Panc1 (cell line): ENCODE measurements at places on chromosomes 4 and X.

- DNase-seq: no peak
Observed at GRCh38 chrX:9595174-9595573, 130.3 kb downstream of the TBL1X start.

GRCh38 chr4:791898-792625 is 33.9 kb downstream of the CPLX1 start:
- no peak for DNase-seq

DNA sequence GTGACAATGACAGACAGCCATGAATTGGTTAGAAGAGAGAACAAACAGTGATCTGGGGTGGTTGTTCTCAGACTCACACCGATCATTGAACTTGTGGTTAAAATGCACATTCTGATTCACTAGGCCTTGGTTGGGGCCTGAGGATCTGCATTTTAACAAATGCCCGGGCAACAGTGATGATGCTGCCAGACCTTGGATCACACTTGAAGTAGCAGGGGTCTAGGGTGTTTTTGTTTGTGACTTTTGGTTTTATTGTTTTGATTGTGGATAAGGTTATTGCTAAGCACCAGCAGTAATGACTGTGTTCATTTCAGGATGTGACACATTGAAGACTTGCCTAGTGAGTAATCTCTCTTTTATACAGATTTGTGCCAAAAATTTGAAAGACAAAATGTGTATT is 36.5 kb downstream of the TXLNG start:
- DNase-seq: no peak

- DNase-seq: no peak
Observed at GRCh38 chrX:33465137-33465536, 253.8 kb upstream of the DMD start.

GRCh38 chr4:99816545-99817308 is at the start of gene DAPP1:
TSS of gene DAPP1 (plus strand) at chr4:99816827. CDS start at chr4:99816914, 87 bp downstream.
- DNase-seq: no peak

DNA sequence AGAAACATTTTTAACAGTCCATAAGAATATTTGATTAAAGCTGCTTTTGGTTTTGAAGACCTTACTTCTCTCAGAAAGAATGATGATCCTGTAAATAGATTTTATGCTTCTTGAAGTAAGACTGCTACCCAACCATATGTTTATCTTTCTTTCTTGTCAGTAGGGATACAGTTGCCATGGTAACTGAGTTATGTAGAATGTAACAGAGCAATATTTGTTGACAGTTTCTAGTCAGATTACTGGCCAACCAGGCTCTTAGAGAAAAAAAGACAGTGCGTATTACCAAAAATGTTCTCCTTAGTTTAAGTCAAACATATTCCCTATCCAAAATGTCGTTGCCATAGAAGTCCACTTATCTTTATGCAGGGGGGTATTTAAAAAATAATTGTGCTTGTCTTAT is 456.8 kb downstream of the PRR32 start:
- no peak for DNase-seq

DNA sequence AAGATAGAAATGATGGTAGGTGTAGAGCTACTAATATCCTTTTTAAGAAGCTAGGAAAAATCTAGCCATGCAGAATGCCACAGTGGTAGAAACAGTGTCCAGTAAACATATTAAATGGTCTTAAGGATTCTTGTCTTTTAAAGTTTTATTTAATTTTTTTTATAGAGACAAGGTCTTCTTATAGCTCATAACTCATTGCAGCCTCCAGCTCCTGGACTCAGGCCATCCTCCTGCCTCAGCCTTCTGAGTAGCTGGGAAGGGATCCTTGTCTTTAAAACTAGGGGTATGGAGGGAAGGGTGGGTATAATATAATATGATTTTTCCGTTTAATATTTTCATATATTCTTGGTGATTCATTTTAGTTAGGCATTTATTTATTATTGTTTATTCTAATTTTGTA is 3.8 kb downstream of the TMEM165 start:
- no peak for DNase-seq

GRCh38 chrX:40157228-40158035 is 59.7 kb upstream of the BCOR start:
- DNase-seq: no peak

DNA sequence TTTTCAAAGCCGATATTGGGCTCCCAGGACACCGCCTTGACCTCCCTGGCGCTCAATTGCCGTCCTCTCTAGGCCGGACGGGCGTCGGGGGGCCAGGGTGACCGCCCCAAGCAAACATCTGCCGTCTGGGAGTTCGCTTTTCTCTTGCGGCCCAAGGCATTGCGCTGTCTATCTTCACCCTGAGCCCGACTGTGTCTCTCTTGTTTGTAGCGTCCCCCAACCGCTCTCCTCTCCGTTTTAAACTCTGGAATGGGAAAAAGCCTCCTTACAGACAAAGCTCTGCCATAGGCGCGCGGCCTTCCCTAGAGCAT is 551 bp upstream of the ARX start:
- no peak for DNase-seq

DNA sequence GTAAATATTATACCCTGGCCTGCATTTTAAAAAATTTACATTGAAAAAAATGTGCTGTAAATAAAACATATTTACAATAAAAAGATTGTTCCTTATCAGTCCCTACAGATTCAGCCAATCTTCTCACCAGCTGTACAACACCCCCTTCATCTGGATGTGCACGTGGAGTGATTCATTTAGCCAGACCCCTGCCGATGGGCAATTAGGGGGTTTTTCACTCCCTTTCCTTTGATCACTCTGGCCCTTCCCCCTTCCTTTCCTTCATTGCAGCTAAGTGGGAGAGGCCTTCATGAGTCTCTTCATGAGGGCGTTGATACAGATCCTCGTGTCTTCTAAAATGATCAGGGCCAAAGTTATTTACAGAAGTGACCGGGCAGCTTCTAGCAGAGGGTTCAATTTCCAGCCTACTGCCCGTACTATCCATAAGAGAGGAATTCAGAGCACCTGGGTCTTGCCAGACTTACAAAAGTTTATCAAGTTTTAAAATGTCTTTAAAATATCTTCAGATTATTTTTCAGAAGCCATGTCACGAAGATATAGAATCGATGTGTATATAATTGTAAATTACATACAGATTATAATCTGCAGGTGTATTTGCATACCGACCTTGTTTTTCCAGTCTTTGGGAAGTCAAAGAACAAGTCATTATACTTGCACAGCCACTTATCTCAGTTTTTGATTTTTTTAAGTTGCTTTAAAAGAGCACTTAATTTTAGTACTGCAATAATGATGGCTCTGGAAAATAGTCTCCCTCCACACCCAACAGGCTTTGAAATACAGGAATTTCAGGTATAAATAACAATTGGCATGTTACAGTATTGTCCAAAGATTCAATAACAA is 21.4 kb upstream of the RASL11B start:
- no peak for DNase-seq

- DNase-seq: no peak
Observed at GRCh38 chrX:3811331-3812311, 98.2 kb upstream of the PRKX start.

DNA sequence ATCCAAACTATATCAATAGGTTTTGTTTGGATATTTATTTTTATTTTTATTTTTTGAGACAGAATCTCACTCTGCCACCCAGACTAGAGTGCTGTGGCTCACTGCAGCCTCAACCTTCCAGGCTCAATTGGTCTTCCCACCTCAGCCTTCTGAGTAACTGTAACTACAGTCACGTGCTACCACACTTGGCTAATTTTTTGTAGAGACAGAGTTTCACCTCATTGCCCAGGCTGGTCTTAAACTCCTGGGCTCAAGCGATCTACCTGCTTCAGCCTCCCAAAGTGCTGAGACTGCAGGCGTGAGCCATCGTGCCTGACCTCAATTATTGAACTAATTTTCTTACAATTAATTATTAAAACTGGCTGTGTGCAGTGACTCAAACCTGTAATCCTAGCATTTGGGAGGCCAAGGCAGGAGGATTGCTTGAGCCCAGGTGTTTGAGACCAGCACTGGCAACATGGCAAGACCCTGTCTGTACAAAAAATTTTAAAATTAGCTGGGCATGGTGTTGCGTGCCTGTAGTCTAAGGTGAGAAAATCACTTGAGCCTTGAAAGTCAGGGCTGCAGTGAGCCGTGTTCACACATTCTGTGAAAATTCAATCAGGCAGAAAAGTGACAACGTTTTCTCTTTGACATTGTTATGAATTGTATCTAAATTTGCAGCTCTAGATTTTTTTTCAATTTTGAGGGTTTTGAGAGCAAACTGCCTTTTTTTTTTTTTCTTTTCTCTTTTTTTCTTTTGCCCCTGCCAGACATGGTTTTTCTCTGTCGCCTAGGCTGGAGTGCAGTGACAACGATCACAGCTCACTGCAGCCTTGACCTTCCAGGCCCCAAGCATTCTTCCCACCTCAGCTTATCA is 66.0 kb downstream of the UBE2K start:
- DNase-seq: no peak

GRCh38 chrX:64996805-64997204 is 20.6 kb upstream of the ZC4H2 start:
- DNase-seq: no peak

DNA sequence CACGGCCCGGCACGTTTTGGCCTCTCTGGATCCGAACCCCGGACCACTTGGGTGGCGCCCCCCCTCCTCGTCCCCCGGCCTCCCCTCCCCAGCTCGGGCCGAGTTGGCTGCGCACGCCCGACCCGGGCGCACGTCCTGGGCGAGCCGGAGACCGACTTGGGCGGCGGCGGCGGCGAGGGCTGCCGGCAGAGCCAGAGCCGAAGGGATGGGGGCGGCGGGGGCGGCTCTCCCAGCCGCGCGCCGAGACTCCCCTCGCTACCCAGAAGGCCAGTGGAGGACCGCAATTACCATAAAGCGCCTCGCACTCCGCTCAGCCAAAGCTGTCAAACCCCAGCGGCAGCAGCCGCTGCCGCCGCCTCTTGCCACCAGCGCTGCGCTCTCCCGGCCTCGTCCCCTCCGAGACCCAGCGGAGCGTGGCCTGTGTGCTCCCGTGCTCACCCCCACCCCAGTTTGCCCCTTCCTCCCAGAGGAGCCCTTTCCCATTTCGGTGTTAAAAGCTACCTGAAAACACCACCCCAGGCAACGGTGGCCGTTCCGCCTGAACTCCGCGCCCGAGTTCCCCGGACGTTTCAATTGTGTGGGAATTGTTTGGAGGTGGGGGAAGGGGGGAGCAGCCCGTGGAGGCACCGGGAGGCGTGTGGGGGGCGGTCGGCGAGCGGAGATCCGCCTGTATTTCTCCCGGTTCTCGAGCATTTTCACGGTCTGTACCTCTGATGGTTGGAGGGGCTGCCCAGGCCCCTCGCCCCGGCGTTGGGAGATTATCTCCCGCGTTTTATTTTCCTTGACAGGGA is 701 bp upstream of the BCOR start:
- DNase-seq: no peak

DNA sequence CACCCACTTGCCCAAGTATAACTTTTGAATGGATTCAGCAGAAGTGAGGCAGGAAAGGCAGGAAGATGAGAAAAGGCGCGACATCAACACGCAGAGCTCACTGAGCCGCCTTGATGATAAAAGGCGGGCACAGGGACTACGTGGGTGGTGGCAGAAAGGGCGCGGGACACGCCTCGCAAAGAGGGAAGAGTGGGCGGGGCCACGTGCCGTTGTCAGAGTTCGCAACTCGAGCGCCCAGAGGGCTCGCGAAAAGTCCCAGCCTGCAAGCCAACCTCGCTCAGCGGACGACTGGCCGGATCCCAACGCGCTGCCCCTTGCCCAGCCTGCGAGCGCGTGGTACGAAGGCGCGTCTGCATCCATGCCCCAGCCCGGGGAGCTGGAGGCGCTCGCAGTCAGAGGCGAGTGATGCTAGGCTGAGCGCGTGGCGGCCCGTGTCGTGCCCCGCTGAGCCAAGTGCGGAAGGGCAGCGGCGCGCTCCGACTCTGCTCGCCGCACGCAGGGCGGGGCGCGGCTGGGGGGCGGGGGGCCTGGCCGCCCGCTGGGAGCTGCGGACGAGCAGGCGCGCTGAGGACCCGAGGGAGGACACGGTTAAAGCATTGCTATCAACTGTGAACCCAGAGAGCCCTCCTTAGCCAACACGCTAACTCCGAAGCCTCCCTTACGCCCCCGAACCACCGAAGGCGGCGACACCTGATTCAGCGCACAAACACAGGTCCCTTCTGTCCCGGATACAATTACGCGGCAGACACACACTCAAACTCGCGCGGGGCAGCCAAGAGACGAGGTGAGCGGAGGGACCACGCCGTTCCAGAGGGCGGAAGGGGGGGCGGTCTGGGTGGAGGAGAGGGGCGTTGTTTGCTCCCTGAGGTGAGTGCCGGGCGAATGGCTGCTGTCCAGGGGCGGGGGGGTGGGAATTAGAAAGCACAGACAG is at the start of gene UGT8:
Gene UGT8, plus strand, starts transcription at position 617 of the 931 bp plus-strand sequence. CDS start 24,074 bp downstream, outside the sequence.
- no peak for DNase-seq

- no peak for DNase-seq
Observed at GRCh38 chrX:119672426-119672825, 20.5 kb downstream of the SEPTIN6 start.

DNA sequence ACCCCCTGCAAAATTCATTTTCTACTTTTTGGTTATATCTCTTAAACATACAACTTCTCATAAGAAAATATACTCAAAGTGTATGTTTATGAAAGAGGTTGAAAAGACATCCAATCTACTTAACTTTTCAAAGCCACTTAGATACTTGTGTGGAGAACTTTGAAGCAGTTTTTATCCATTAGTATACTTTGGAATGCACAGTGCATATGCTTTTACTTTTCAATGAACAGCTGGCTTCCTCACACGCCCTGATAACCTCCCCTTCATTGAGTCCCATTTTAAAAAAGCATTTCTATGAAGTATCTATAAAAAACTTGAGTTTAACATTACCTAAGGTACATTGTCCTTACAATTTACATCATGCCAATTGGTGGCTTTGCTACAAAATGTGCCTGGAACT is 73.8 kb downstream of the VEGFC start:
- no peak for DNase-seq

GRCh38 chr4:41132055-41132683 is 82.2 kb downstream of the APBB2 start:
- no peak for DNase-seq

GRCh38 chrX:49972328-49972860 is 50.0 kb downstream of the CLCN5 start:
- no peak for DNase-seq

GRCh38 chr4:128329638-128330037 is 42.0 kb upstream of the PGRMC2 start:
- DNase-seq: no peak

DNA sequence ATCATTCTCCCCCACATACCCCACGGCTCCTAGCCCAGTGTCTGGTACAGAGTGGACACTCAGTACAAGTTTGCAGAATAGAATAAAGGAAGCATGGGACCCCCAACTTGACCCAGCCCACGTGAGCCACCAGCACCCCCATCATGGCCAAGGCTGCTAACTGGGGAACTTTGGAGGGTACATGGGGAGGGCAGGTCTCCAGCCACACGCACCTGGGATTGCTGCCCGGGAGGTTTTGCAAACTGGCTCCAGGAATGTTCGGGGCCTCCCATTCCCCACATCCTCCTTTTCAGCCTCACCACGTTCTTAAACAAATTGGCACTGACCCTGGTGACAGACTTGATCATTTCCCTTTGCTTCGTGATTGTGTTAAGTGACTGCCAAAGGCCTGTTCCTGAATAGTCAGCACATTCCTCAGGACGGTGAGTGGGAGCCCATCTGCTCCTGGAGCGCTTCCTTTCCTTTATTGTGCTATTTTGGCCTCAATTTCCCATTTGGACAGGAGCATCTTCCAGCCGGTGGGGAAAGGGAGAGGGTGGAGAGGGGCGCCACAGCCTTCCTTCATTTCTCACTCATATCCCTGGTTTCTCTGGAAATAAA is 18.7 kb upstream of the XPNPEP2 start:
- DNase-seq: no peak
